A549 treated with DMSO at 1 μM for 4 hours (cell line): ENCODE measurements at places on chromosomes 2 and 18. TPM values are rescaled to one million over a fixed set of nuclear protein-coding genes. Genes with fewer than 3 reads are reported as not detected.

Gene KCNJ3
- not detected in 5 replicates for total RNA-seq

Gene SCN2A
- total RNA-seq, result 0.11 TPM in 1 of 5 replicates, not detected in the others

Gene SP140
- 0.16 to 0.24 TPM (median 0.19 TPM) in 4 of 5 replicates, not detected in the other for total RNA-seq

Gene ESPNL
- total RNA-seq, result 0.06 to 0.46 TPM (median 0.18 TPM) in 5 replicates

Gene SIX3
- 0.17 to 0.45 TPM (median 0.34 TPM) in 5 replicates for total RNA-seq

Gene RABL2A
- total RNA-seq, result 6.9 to 10.8 TPM (median 9.1 TPM) in 5 replicates

Gene POTEI
- total RNA-seq, result 0.01 TPM in 1 of 5 replicates, not detected in the others

Gene HOXD3
- total RNA-seq, result 0.15 to 0.18 TPM (median 0.16 TPM) in 4 of 5 replicates, not detected in the other

Gene PROKR1
- 0.02 to 0.04 TPM in 2 of 5 replicates, not detected in the others for total RNA-seq

Gene ABCG5
- total RNA-seq, result not detected in 5 replicates

Gene FKBP1B
- 8.8 to 9.6 TPM (median 9.4 TPM) in 5 replicates for total RNA-seq

Gene SGPP2
- total RNA-seq, result 0.15 to 0.31 TPM (median 0.20 TPM) in 5 replicates

Gene XDH
- 1.1 to 1.8 TPM (median 1.4 TPM) in 5 replicates for total RNA-seq

Gene CCDC85A
- 0.09 to 0.16 TPM (median 0.13 TPM) in 5 replicates for total RNA-seq

Gene FZD7
- 5.9 to 8.4 TPM (median 7.4 TPM) in 5 replicates for total RNA-seq

Gene MYL1
- total RNA-seq, result not detected in 5 replicates

Gene CPLX4
- not detected in 5 replicates for total RNA-seq

Gene CBLN2
- 0.06 to 0.21 TPM (median 0.14 TPM) in 4 of 5 replicates, not detected in the other for total RNA-seq

Gene IL37
- not detected in 5 replicates for total RNA-seq

Gene ZNF521
- not detected in 5 replicates for total RNA-seq

Gene ACMSD
- total RNA-seq, result not detected in 5 replicates

Gene OSR1
- total RNA-seq, result 4.9 to 9.0 TPM (median 5.3 TPM) in 5 replicates

Gene BOLL
- not detected in 5 replicates for total RNA-seq

Gene ANTXR1
- total RNA-seq, result 122 to 178 TPM (median 163 TPM) in 5 replicates

Gene SERPINB7
- total RNA-seq, result 1.5 to 2.9 TPM (median 2.9 TPM) in 5 replicates

Gene RASGRP3
- total RNA-seq, result 1.0 to 3.2 TPM (median 1.6 TPM) in 5 replicates

Gene DPYSL5
- total RNA-seq, result 3.5 to 6.4 TPM (median 4.5 TPM) in 5 replicates

Gene STPG4
- not detected in 5 replicates for total RNA-seq

Gene YPEL5
- total RNA-seq, result 49.1 to 61.6 TPM (median 51.2 TPM) in 5 replicates
